ENCODE measurements at places on chromosomes 7 and 10. TPM values are rescaled to one million over a fixed set of nuclear protein-coding genes. Genes with fewer than 3 reads are reported as not detected.
A peak's percentile ranks its signal among the peaks of the same experiment; 100 is the strongest.

The VAX1 gene
- total RNA-seq = not detected

GRCh38 chr10:91977491-91977890 is 53.9 kb downstream of the BTAF1 start:
- H3K4me1 ChIP-seq = no peaks in the 10 kb centered on the region
- peaks cover 5% of the 10 kb centered on the region for H3K36me3 ChIP-seq
- H3K27ac ChIP-seq = no peak overlapping the region

The TDRD1 gene
- 0.88 TPM for total RNA-seq

The ARHGEF35 gene
- total RNA-seq = 22.1 TPM

The PCDH15 gene
- total RNA-seq = not detected

The CLEC2L gene
- total RNA-seq = not detected

The PAX4 gene
- not detected for total RNA-seq

DNA sequence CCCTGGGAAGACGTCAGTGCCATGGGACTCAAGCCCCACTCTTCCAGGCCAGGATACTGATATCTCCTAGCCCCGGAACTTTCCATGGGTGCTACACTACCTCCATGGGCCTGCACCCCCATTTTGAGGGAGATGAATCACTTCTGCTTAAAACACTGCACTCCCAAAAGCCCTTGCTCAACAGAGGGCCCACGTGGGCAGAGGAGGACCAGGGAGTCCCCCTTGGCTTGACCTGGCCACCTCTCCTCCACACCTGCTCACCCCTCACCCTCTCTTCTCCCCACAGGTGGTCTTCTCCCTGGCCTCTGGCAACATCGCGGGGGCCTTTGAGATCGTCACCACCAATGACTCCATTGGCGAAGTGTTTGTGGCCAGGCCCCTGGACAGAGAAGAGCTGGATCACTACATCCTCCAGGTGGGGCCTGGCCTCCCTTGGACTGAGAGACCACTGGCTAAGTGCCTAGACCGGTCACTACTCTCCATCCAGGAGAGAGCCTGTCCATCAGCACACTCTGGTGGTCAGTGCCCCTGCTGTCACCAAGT is 19.9 kb upstream of the C10orf105 start:
- H3K36me3 ChIP-seq = no peaks in the 10 kb centered on the region
- H3K4me3 ChIP-seq = no peak overlapping the region
- H3K27ac ChIP-seq = no peak overlapping the region
- H3K27me3 ChIP-seq = no peaks in the 10 kb centered on the region

GRCh38 chr10:43177595-43177994 is 39.4 kb downstream of the CSGALNACT2 start:
- H3K4me1 ChIP-seq = no peaks in the 10 kb centered on the region
- H3K27me3 ChIP-seq = no peaks in the 10 kb centered on the region
- peaks cover 4% of the 10 kb centered on the region for H3K36me3 ChIP-seq
- DNase-seq = no peak

The LDB3 gene
- 7.7 TPM for total RNA-seq

The CRYGN gene
- total RNA-seq = 0.22 TPM

DNA sequence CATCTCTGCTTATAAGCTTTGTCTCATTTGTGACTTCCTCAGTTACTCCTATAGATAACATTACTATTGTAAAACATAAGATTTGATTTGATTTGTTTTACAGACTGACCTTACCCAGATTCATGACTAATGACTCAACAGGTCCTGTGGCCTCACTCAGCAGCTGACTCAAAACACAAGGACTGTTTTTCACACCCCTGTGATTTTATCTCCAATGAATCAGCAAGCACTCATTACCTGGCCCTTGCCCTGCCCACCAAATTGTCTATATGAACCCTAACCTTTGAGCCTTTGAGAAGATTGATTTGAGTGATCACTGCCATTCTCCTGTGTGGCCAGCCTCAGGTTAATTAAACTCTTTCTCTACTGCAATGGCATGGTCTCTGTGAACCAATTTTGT is 1064.6 kb upstream of the LRRTM3 start:
- H3K36me3 ChIP-seq = no peaks in the 10 kb centered on the region
- no peaks in the 10 kb centered on the region for H3K4me1 ChIP-seq
- H3K27ac ChIP-seq = no peak overlapping the region
- no peak overlapping the region for H3K4me3 ChIP-seq

The GTF2IRD2 gene
- 32.4 TPM for total RNA-seq

DNA sequence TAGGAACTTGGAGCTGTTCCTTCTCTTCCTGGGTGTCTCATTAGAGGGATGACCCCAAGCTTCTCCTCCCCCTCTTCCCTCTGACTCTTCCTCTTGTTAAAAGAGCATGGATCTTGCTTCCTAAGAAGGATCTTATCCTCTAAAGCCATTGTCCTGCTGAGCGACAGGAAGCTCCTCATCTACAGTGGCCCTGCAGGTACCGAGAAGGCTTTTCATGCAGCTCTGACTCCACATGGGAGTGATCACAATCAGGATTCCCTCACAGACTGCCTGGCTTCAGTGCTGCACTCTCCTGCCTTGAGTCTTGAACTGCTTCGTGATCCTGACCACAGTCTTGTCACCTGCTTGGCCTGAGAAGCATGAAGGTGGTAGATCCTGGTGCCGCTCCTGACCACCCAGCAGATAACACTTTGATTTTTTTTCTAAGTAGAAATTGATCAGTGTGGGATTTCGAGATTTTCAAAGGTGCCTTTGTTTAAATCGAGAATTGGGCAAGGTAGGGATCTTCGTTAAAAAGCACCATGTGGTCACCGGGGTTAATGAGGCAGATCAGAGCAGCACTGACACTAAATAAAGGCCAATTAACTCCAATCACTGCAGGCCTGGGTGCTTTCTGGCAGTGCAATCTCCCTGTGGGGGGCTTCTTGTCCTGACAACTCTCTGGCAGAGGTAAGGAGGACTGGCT is 376.4 kb downstream of the NRG3 start:
- H3K27me3 ChIP-seq = no peaks in the 10 kb centered on the region
- H3K27ac ChIP-seq = no peak overlapping the region
- no peak overlapping the region for H3K4me3 ChIP-seq
- DNase-seq = no peak
- H3K36me3 ChIP-seq = no peaks in the 10 kb centered on the region

DNA sequence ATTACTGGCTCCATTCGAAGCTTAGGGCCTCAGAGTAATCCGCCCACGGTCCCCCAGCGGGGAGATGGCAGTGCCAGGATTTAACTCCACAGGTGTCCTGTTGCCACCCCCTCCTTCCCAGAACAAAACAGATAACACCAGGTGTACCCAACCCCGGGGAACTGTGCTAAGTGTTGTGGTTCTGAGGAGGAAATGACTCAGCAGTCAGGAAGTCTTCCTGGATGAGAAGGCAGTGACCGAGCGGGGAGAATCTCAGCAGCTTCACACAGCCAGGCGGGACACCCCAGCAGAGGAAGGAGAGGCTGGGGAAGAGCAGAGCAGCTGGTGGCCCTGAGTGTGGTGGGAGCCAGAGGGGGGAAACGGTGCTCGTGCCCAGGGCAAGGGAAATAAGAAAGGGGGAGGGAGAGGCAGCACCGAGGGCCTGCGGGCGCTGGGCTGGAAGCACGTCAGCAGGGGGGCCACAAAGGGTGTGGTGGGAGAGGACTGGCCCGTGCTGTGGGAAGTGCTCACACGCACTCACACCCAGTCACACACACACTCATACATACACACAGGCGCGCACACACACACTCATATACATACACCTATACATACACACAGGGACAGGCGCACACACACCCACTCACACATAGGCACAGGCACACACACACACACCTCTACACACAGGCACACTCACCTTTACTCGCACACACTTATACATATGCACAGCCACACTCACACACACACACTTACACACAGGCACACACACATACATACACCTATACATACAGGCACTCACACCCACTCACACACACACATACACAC is 59.8 kb upstream of the CHST15 start:
- peak; percentile 74 for DNase-seq
- no peak overlapping the region for H3K4me3 ChIP-seq
- no peaks in the 10 kb centered on the region for H3K27me3 ChIP-seq
- no peaks in the 10 kb centered on the region for H3K36me3 ChIP-seq
- H3K27ac ChIP-seq = peak overlapping the region; percentile 50

The CYP17A1 gene
- 3.3 TPM for total RNA-seq

DNA sequence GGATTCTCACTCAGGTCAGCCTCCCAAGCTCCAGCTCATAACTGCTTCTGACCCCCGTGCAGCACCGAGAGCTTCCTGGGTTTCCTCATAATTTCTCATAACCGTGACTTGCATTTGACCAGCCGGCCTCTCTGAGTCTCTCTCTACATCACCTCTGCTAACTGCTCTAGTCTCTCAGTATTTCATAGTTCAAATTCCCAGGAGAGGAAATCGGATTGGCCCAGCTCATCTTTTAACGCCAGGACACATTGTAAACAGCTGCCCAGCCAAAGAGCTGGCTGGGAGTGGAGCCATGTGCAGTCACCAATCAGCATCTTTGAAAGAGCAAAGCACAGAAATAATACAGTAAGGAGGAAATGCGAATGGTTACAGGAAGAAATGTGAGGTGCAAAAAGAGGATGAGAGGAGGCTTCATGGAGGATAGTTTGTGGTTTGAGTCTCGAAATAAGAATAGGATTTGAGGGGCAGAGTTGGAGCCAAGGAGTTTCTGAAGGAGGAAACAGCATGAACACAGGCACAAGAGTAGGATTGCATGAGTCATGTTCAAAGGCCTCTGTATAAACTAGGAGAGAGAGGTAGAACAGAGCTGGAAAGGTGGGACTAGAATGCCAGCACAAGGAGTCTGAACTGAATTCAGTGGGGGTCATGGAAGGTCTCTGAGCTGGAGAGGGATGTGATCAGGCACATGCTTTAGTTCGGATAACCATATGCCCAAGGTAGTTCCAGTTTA is 15.2 kb upstream of the LBX1 start:
- H3K4me1 ChIP-seq = no peaks in the 10 kb centered on the region
- no peaks in the 10 kb centered on the region for H3K36me3 ChIP-seq
- no peak overlapping the region for H3K4me3 ChIP-seq
- no peak overlapping the region for H3K27ac ChIP-seq

GRCh38 chr7:144437370-144438191 is 34.1 kb upstream of the NOBOX start:
- no peaks in the 10 kb centered on the region for H3K27me3 ChIP-seq
- peak; percentile 87 for DNase-seq
- H3K27ac ChIP-seq = no peak overlapping the region
- no peaks in the 10 kb centered on the region for H3K36me3 ChIP-seq
- H3K4me3 ChIP-seq = no peak overlapping the region

DNA sequence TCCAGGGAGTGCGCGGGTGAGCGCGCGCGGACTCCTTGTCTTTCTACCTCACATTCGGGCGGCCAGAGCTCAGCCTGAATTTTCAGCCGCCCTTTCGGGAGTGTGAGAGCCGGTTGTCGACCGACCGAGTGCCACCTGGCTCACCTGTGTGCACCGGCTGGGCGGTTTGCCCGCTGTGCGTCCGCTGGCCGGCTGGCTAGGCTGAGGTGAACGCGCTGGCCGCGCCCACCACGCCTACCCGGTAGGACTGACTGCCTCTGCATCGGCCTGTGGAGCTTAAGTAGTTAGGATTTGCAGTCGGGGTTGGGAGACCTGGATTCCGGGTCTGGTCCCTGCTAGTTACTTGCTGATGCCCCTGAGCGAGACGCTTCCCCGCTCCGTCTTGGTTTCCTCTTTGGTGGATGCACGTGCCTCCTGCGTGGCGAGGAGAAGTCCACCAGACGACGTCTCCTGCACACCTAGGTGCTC is 553 bp downstream of the TSPAN15 start:
- peak overlapping the region; percentile 6 for H3K27ac ChIP-seq
- peak overlapping the region; percentile 16 for H3K4me3 ChIP-seq
- peaks cover 9% of the 10 kb centered on the region for H3K4me1 ChIP-seq
- no peaks in the 10 kb centered on the region for H3K27me3 ChIP-seq

GRCh38 chr7:151426441-151426903 is 13.5 kb downstream of the CRYGN start:
- peak overlapping the region; percentile 73 for H3K27ac ChIP-seq
- H3K36me3 ChIP-seq = no peaks in the 10 kb centered on the region
- peak; percentile 40 for DNase-seq
- peaks cover 8% of the 10 kb centered on the region for H3K4me1 ChIP-seq
- no peaks in the 10 kb centered on the region for H3K27me3 ChIP-seq

The FMC1 gene
- total RNA-seq = 23.0 TPM

The PTER gene
- 22.2 TPM for total RNA-seq

GRCh38 chr7:5678295-5679047 is 103.0 kb downstream of the RNF216 start:
- no peaks in the 10 kb centered on the region for H3K27me3 ChIP-seq
- DNase-seq = no peak
- no peak overlapping the region for H3K4me3 ChIP-seq
- peak overlapping the region; percentile 68 for H3K27ac ChIP-seq
- H3K36me3 ChIP-seq = no peaks in the 10 kb centered on the region
- H3K4me1 ChIP-seq = peaks cover 23% of the 10 kb centered on the region

The ERCC6 gene
- total RNA-seq = 33.2 TPM

DNA sequence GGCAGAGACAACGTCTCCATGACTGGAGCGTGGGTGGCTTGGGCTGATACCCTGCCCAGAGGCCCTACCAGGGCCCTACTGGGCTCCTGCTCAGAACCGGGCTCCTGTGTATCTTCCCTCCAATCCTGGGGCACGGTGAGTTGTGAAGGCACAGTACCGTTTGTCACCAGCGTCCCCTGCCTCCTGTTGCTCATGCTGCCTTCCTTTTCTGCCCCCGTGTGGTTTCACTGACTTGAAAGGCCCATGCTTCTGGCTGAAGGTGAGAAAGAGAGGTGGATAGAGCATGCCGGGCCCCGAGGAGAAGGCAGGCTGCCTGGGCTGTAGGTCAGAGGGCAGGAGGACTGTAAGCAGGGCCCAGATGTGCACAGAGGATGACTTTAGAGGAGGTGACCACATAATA is 9.1 kb upstream of the DMBT1 start:
- DNase-seq = peak; percentile 29
- no peaks in the 10 kb centered on the region for H3K27me3 ChIP-seq
- no peak overlapping the region for H3K27ac ChIP-seq
- no peak overlapping the region for H3K4me3 ChIP-seq
- H3K4me1 ChIP-seq = no peaks in the 10 kb centered on the region
- no peaks in the 10 kb centered on the region for H3K36me3 ChIP-seq

DNA sequence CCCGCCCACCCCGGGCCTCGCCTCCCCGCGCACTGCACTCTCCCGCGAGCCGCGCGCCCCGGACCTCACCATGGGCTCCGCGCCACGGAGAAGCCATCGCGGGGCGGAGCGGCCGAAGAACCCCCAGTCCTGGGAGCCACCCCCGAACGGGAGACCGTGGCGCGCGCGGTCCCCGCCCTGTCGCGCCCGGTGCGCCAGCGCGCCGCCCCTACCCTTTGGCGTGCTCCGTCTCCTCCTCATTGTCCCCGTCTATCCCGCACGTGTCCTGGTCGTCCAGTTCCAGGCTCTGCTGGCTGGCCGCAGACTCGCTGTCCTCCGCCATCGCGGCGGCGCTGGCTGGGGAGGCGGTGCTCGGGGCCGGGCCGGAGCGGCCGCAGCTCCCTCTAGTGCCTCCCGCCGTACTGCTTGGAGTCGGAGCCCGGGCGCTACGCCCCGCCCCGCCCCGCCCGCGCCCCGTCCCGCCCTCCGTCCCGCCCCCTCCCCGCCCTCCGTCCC is at the start of gene NMT2:
NMT2 (minus strand) TSS at position 403 of the 495 bp plus-strand sequence; CDS start at position 322, 81 bp downstream.
- H3K27ac ChIP-seq = peak within 1 kb of the TSS; percentile 81
- no peaks in the 10 kb centered on the region for H3K27me3 ChIP-seq
- DNase-seq = peak; percentile 97
- peak within 1 kb of the TSS; percentile 78 for H3K4me3 ChIP-seq
- no peaks in the 10 kb centered on the region for H3K36me3 ChIP-seq

The SVOPL gene
- 2.4 TPM for total RNA-seq

All from kidney (tissue), 22 donors.